Activated CD4-positive, alpha-beta T cell treated with anti-CD3 and anti-CD28 coated beads, Interleukin-2, amount 50 U/mL, for 4 hours (primary cell): ENCODE measurements at places on chromosomes 3 and 15.

DNA sequence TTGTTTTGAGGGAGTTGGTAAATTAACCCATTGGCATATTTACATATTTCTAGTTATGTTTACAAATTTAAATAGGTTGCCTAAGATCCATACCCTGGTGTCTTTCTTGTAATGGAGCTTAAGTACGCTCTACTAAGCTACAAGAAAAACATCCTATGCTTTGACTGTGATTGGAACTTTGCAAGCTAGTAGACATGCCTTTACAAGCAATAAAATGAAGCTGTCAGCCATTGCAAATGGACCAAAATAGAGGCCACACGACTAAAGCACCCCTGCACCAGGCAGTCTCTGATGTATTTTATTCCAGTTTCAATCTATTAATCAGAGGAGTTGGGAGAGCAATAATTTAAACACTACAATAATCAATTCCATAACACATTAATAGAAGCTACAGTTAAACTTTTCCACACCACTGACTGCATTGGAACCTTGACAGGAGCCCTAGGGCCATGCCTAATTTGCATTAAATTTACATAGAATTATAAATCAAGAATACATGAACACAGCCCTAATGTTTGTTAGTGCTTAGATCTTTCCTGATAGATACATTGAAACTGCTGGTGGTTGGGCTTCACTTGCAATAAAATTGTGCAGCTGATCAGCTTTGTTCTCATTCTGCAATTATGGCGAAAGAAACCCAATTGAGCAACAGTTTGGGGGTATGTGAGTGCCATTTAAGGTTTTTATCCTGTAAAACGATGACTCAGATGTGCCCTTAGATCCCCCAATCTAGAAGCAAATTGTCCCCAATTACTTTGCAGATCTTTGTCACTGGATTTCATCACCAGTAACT lies 360.1 kb downstream of the LSAMP start:
- no peak for DNase-seq

DNA sequence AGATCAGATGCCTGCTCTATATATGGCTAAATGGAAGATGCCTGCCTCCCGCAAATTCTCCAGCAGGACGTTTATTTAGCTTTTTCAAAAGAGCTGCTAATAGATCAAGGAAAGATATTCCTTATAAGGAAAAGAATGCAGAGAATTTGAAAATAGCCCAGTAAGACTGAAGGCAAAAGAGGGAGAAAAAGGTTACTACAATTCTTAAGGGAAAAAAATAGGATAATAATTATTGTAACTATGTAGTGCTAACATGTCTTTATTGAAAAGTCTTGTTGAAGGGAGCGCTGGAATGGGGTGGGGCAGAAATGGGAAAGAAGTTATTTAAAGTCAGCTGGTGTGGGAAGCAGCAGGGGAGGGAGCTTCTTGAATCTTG lies 2.9 kb downstream of the TPM1 start:
- no peak for DNase-seq

DNA sequence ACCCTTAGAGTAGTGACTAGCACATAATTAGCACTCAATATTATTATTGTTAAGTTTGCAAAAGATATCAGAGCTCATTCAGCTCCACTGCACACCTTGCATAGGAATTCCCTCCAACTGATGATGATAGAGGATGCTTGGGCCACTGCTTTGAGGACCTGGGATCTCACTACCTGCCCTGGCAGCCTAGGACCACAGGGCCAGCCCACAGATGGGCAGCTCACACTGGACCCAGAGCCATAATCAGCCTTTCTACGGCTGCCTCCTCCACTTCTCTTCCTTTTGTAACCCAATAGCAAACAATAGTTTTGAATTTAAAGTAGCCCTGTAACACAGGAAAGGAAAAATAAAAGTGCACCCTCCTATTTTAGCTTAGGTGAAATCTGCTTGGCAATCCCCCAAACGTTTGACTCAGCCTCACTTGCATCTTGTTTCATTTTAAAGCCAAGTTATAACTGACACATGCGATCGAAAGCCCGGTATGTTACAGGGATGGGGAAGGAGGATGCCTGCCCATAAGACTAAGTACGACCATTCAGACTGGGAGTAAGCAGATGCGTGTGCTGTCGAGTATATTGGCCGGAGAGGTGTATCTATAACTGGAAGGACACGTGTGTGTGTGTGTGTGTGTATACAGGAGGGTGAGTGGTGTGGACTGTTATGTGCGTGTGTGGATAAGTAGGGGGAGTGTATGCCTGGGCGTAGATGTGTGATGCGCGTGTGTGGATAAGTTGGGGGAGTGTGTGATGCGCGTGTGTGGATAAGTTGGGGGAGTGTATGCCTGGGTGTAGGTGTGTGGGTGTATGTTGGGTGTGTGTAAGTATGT lies 65.9 kb downstream of the CPN2 start:
- DNase-seq: no peak

GRCh38 chr15:34656005-34656796 lies 72.8 kb upstream of the GOLGA8B start:
- no peak for DNase-seq

DNA sequence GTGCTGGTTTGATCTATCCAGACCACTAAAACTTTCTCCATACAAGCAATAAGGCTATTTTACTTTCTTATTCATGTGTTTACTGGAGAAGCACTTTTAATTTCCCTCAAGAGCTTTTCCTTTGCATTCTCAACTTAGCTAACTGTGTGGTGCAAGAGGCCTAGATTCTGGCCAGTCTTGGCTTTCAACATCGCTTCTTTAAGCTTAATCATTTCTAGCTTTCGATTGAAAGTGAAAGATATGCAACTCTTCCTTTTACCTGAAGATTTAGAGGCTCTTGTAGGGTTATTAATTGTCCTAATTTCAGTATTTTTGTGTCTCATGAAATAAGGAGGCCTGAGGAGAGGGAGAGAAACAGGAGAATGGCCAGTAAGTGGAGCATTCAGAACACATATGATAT lies 234.8 kb upstream of the GADL1 start:
- no peak for DNase-seq

DNA sequence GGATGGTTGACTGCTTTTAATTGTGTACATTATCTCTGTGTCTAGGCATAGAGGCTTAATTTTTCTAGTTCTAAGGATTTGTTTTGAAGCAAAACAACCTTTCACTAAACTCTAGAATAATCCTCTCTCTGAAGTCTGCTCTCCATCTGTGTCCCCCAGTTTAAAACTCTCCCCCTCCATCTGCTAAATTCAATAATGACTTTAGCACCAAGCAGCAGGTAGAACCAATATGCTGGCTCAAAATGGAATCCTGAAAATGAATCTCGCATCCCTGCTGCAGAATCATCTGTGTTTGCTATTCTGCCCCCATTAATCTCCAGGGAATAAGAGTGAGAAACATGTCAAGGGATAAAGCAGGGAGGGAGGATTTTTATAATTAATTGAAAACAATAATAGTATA lies 111.8 kb downstream of the TUSC7 start:
- DNase-seq: no peak

DNA sequence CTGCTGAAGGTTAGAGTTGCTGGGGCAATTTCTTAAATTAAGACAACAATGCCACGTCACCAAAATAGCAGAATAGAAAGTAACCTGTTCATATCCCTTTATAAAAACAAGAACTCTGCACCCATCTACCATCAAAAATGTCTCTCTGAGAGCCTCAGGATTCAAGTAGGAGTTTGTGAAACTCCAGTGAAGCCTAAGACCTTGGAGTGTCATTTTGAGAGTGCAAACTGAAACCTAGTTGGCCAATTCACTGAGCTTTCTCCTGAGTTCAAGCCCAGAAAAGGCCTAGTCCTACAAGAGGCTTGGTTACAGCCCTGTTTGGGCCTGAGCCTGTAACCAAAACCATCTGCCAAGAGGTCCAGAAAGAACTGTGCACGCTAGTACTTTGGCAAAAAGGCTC lies 335.1 kb downstream of the EFHB start:
- no peak for DNase-seq

GRCh38 chr15:88788816-88789215 lies 14.4 kb upstream of the ACAN start:
- DNase-seq: no peak

- no peak for DNase-seq
Observed at GRCh38 chr3:58188921-58189451, 21.8 kb downstream of the DNASE1L3 start.

- no peak for DNase-seq
Observed at GRCh38 chr15:78129077-78129750, 2.0 kb downstream of the CIB2 start.

- no peak for DNase-seq
Observed at GRCh38 chr3:123036352-123037014, 8.9 kb upstream of the SEMA5B start.

- DNase-seq: no peak
Observed at GRCh38 chr3:15064299-15064834, 748 bp downstream of the MRPS25 start.

- no peak for DNase-seq
Observed at GRCh38 chr3:6396631-6397030, 464.3 kb upstream of the GRM7 start.

GRCh38 chr3:185925353-185925752 lies 12.5 kb downstream of the TRA2B start:
- no peak for DNase-seq

- DNase-seq: no peak
Observed at GRCh38 chr3:31086148-31086547, 191.7 kb upstream of the GADL1 start.

DNA sequence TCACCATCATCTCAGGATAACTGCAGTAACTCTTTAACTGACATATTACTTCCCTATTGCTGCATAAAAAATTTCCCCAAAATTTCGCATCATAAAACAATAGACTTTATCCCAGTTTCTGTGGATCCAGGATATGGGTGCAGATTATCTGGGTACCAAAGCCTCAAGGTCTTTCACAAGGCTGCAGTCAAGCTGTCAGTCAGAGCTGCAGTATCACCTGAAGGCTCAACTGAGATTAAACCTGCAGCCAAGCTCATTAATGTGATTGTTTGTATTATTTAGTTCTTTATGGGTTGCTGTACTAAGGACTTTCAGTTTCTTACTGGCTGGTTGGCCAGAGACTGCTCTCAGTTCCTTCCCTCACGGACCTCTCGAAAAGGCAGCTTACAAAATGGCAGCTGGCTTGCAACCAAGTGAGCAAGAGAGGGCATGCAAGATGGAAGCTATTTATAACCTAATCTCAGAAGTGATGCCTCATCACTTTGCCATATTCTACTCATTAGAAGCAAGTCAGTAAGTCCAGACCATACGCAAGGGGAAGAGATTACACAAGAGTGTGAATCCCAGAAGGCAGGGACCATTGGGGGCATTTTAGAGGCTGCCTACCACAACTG lies 54.9 kb downstream of the DCUN1D1 start:
- no peak for DNase-seq

DNA sequence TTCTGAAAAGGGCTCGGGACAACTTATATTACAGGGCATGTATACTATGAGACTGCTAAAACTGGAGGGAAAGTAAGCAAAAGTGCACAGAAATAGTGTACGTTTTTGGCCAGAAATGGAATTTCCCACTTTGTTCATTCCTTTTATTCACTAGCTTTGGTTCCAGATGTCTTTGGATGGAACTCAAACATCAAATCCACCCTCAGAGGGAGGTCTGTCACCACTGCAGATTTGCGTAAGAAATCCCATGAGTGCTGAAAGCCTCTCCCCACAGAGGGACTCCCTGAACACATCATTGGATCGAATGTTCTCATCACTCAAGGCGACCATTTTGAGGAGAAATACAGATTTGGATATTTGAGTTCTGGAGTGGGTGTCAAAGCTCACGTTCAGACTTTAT lies 71.6 kb downstream of the FEM1B start:
- DNase-seq: no peak

GRCh38 chr3:128983293-128984069 lies 10.4 kb downstream of the CFAP92 start:
- DNase-seq: no peak

GRCh38 chr3:4350789-4351163 lies 47.6 kb downstream of the SETMAR start:
- DNase-seq: peak; percentile 30

DNA sequence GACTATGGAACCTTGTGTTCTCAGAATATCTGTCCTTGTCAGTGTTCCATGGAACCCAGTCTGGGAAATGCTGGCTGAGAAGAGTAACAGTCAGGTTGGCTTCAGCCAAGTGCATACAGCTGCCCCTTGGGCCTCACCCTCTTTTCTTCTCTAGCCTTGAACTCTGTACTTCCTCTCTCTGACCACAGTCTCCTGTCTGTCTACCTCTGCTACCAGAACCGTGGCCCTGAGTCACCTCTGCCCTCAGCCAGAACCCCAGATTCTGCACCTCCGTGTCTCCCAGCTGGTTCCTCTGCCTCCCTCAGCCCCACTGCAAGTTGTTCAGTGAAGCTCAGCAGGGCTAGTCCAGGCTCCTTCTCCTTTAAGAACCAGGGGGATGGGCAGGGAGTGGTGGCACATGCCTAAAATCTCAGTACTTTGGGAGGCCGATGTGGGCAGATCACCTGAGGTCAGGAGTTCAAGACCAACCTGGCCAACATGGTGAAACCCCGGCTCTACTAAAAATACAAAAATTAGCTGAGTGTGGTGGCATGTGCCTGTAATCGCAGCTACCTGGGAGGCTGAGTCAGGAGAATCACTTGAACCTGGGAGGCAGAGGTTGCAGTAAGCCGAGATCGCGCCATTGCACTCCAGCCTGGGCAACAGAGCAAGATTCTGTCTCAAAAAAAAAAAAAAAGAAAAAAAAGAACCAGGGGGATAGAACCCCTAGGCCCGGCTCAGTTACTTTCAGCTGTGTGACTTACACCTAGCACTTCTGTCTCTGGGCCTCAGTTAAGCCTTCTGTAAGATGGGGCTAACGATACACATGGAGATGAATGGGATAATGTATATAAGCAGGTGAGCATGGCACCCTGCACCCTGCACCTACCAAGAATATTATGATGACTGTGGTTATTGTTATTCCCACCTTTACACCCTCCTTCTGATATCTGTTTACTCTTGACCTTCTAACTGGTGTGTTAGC lies 24.3 kb upstream of the TATDN2 start:
- peak; percentile 23 for DNase-seq

GRCh38 chr15:93266291-93266690 lies 177.3 kb upstream of the RGMA start:
- no peak for DNase-seq

DNA sequence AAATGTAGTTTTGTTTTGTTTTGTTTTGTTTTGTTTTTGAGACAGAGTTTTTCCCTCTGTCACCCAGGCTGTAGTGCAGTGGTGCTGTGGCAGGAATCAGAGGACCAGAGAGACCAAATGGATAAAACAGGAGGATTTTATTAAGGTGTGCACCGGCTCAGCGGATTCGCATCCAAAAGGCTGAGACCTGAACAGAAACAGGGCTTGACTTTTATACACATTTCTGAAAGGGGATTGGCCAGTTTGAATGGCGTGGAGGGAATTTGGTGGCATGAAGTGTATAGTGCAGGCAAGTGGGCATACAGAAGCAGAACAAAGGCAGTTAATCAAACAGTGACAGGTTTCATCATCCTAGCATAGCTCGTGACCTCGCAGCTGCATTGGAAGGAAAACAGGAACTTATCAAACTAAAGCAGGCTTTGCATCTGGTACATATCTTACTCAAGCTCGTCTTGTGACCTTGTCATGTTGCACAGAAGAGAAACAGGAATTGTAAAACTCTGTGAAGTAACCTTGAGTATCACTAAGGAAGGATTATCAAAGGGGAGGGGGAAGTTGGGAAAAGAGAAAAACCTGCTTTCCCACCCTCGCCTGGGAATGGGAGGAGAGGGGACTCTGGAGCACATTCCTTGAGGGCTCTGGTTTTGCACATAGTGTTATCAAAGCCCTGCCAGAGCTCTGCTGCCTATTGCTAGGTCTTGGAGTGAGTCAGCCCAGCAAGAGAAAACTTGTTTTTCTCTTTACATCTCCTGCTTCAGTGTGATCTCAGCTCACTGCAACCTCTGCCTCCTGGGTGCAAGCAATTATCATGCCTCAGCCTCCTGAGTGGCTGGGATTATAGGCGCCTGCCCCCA lies 38.5 kb downstream of the C3orf62 start:
- DNase-seq: no peak
